Renal cortical epithelial cell (primary cell): ENCODE measurements at places on chromosomes 3 and 15. TPM values are rescaled to one million over a fixed set of nuclear protein-coding genes. Genes with fewer than 3 reads are reported as not detected.

- DNase-seq = peak; percentile 44
Measured at GRCh38 chr3:130906374-130906995, 12.6 kb downstream of the ATP2C1 start.

The GPX1 gene
- total RNA-seq = 288 and 368 TPM in 2 replicates

- DNase-seq = no peak
Measured at GRCh38 chr3:99565331-99565730, 73.1 kb upstream of the COL8A1 start.

DNA sequence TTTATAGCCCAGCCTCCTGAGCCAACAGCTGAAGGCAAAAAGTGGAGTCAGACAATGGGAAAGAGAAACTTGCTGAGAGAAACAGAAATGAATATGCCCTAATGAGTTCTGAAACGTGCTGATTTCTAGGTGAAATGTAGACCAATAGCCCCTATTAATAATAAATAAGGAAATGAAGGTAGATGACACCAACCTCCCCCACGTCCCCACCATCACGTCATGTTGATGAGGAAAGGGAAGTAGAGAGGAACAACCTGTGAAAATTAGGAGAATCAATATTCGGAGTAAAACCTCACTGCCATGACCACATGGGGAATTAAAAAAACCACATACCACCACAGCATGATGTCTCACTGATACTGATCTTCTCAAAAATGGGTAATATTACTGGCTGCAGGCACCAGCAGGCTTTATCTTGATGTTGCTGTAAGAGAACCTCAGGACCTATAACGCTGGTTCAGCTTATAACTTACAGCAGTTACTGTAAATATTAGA is 64.0 kb downstream of the KAT2B start:
- no peak for DNase-seq

- no peak for DNase-seq
Measured at GRCh38 chr3:189458528-189458927, 172.7 kb upstream of the TP63 start.

DNA sequence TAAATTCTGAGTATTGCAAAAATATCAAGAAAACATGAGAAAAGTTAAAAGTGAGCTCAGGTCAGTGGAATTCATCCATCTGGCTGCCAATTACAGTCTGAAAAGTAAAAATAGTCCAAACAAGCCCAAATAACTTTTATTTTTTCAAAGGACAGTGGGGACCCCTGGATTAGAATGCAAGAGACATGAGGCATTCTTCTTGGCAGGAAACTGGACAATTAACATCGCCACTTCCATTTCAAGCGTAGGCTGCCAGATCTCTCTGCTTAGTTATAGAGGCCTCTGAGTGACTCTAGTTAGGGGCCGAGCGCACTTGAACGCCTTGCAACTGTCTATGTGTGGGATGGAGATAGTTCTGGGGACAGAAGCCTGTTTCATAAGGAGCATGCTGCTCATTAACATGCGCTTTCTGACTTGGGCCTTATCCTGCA is 189.1 kb downstream of the GHSR start:
- DNase-seq = no peak

The CIDEC gene
- 0.10 TPM in 1 of 2 replicates, not detected in the other for total RNA-seq

DNA sequence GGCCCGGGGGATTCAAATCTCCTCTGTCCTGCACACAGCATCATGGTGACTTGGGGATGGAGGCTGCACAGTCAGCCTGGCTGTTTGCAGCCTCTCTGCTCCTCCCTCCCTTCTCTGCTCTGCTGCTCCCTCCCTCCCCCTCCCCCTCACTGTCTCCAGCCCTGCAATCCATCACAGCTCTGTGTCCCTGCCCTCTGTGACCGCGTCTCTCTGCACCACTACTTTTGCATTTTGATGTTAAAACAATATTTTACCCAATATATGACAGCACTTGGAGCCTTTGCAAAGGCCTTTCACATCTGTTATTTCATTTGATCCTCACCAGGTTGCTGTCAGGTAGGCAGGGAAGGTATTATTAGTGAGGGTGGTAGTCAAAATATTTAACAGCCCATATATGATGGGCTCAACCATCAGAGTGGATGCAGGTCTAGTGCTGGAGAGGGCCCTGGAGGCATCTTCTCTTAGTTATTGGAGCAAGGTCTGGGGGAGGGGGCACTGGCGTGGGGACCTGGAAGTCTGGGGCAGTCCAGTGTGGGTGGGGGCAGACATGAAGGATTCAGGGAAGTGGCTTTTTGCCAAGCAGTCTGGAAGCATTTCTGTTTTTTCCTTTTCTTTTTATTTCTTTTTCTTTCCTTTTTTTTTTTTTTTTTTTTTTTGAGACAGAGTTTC is 16.3 kb upstream of the VPS8 start:
- no peak for DNase-seq

- no peak for DNase-seq
Measured at GRCh38 chr3:161100994-161101393, 4.2 kb downstream of the B3GALNT1 start.

DNA sequence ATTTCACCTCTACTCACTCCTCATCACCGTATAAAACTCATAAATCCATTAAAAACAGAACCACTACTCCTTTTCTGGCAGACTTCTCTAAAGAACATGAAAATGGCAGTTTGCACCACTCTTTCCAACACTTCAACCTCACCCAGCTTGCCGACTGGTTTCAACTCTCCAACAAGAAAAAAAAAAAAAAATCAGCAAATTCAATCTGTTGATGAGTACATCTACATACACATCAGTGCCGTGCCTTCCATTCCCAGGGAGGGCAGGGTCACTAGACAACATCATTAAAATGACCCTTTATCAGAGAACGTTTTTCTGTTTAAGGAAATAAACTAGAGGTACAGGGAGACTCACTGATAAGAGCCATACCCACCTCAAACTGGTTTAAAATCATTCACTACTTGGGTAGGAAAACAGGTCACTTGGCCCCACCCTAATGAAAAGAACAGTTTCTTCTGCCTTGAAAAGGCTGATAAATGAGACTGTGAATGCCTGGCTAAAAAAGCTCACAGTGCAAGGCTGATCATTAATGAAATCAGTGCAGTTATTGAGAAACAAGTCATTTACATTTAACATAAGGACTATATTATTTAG is 6.0 kb downstream of the ANXA2 start:
- no peak for DNase-seq

The CTNNB1 gene
- 829 and 1,237 TPM in 2 replicates for total RNA-seq

GRCh38 chr3:171508206-171508605 is 48.0 kb upstream of the TNIK start:
- no peak for DNase-seq

DNA sequence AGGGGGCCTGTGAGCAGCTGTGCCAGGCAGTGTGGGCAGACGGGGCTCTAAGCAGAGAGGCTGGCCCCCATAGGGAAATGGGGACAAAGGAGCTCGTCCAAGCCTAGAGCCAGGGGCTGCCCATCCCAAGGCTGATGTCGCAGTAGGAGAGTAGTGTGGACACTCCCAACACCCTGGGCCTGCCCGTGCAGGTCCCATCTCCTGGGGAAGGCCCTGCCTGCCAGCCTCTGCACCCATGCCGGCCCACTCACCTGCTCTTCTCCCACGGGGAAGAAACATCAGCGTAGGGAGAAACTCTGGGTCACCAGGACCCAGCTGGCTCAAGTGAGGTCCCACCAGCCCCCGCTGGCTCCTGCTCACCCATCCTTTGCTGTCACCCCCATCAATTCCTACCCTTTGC is 10.7 kb upstream of the DUSP7 start:
- DNase-seq = no peak

- peak; percentile 66 for DNase-seq
Measured at GRCh38 chr15:95995375-95996168, 334.9 kb upstream of the NR2F2 start.

The PRRT3 gene
- total RNA-seq = 1.0 and 3.0 TPM in 2 replicates

DNA sequence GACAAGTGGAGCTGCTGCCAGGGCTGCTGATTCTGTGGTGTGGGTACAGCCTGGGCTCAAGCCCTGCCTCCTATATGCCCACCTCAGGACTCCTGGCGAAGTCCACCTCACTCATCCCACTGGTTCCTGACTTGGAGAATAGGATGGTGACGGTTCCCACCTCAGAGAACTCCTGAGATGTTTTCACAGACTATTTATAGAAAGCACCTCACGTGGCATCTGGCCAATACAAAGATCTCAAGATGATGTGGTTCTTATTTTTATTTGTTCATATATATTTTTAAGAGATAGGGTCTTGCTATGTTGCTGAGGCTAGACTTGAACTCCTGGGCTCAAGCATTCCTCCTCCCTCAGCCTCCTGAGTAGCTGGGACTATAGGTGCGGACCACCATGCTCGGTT is 236.9 kb upstream of the BHLHE40 start:
- no peak for DNase-seq

DNA sequence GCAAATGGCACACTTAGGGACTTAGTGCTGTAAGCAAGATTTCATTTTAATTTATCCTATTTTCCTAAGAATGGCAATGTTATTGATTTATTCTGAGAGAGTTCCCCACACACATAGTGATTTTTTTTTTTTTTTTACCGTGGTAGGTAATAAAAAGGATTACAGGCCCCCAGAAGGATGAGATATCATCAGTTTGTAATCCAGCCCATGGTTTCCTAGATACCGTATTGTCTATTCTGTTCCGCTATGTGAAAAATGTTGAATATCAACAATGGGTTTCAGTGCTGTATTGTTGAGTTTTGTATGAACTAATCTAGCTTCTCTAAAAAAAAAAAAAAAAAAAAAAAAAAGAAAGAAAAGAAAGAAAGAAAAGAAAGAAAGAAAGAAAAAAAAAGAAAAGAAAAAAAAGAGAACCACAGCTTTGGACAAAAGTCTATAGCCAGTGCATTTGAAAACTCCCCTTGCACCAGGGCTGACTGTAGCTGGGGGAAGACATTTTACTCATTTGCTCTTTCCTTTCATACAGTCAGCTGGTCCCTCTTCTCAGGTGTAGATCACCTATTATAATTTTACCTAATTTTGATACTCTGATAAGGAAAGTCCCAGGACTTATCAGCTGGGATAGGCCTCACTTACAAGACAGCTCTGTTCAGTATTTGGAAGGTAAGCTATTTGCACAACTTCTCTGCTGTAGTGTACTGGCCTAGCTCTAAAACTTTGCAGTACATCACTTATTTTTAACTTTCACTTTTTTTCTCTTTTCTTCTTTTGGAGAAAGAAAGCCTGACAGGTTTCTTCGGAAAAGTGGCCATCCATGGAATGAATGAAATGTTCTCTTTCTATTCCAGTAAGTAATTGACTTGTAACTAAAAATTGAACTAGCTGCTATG is 101.4 kb upstream of the SOX2 start:
- DNase-seq = no peak

The NOX5 gene
- 0.55 TPM in 1 of 2 replicates, not detected in the other for total RNA-seq

GRCh38 chr3:190038050-190038933 is 82.4 kb downstream of the P3H2 start:
- DNase-seq = peak; percentile 91

GRCh38 chr15:89206908-89207331 is 14.5 kb downstream of the RLBP1 start:
- peak; percentile 38 for DNase-seq

The PRSS50 gene
- total RNA-seq = 0.17 TPM in 1 of 2 replicates, not detected in the other

- DNase-seq = no peak
Measured at GRCh38 chr15:31037731-31038477, 46.5 kb upstream of the MTMR10 start.

GRCh38 chr3:152300029-152300731 is 31.5 kb downstream of the MBNL1 start:
- DNase-seq = no peak

DNA sequence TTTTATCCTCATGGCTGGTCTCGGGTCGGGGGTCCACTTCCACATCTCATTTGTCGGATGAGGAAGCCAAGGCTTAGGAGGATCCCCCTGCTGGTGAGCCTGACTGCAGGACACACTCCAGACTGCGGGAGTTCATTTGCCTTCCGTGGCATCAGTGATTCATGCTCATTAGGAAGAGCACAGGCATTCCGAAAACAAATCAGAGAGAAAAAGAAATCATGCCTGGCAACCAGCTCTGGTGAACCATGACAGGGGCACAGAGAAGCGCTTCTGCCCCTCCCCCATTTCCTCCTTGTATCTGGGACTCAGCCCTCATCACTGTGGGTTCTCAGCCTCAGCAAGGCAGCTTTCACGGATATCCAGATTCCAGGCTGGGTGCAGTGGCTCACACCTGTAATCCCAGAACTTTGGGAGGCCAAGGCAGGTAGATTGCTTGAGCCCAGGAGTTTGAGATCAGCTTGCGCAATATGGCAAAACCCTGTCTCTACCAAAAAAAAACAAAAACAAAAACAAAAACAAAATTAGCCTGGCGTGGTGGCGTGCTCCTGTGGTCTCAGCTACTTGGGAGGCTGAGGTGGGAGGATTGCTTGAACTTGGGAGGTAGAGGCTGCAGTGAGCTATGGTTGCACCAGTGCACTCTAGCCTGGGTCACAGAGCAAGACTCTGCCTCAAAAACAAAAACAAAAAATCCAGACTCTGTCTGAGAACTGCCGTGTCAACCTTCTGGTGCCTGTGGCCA is 28.4 kb downstream of the IRAK2 start:
- peak; percentile 99 for DNase-seq

The THAP10 gene
- total RNA-seq = 1.0 and 2.4 TPM in 2 replicates

The GOLGA6L24 gene
- not detected in 2 replicates for total RNA-seq

GRCh38 chr3:123388042-123388441 is 60.8 kb downstream of the ADCY5 start:
- no peak for DNase-seq

DNA sequence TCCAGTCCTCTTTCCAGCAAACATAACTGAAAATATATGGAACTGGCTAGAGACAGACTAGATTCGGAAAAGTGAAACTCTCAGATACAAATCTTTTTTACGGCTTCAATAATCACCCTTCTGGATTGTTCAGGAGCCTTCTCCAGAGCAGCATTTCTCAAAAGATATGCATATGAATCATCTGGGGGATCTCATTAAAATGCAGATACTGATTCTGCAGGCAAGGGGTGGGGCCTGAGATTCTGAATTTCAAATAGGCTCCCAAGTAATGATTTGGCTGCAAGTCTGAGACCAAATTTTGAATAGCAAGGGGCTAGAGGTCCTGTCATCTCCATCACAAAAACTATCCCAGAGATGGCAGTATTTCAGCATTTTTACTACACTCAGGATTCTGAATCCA is 165.4 kb downstream of the CTNNB1 start:
- no peak for DNase-seq

GRCh38 chr3:192892981-192893700 is 24.5 kb downstream of the MB21D2 start:
- peak; percentile 97 for DNase-seq

- no peak for DNase-seq
Measured at GRCh38 chr3:162130582-162130981, 634.0 kb downstream of the OTOL1 start.

DNA sequence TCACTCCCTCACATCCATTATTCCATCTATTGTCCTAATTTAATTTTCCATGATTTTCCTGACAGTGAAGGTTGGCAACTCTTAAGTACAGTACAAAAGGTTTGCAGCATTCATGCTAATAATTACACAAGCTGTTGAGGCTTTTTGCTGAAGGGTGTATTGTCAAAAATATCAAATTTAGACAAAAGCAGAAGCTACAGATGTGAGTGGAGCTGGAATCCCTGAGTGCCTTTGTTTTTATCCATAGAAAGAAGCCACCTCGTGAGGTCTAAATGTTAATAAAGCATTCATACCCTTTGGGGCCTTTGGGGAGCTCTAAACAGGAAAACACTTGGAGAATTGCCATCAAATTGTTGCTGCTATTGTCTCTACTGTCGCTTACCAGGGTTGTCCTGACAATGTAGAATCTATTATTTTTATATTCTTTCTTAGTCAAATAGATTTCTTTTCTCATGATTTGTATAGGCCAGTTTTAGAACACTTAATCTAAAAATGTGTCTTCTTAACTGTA is 185.8 kb upstream of the ROBO1 start:
- no peak for DNase-seq

The LTK gene
- total RNA-seq = 0.25 and 1.0 TPM in 2 replicates

GRCh38 chr15:29244123-29244522 is 25.5 kb downstream of the NSMCE3 start:
- DNase-seq = no peak

- DNase-seq = no peak
Measured at GRCh38 chr3:99972380-99973104, 141.8 kb downstream of the FILIP1L start.
